Activated CD4-positive, alpha-beta T cell treated with anti-CD3 and anti-CD28 coated beads, Interleukin-2, Interleukin-6, amounts not matched to agents 100 ng/mL and 50 ng/mL, durations not matched to agents 16 hours and 8 hours (primary cell): ENCODE measurements at places on chromosomes 3 and 15.

DNA sequence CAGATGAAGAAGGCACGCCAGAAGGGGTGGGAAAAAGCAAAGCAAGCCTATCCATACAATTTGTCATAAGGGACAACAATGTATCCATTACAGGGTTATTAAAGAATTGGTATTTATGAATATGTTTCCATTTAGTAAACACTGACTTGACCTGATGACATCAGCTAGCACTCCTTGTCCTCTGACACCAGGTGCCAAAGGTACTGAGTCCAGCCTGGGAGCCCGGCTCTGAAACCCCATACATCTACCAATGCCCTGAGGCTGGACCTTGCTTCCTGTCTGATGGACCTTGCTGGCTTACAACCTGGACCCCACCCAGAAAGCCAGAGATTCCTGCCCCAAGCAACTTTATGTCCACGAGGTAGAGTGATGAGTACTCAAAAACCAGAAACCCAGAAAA lies 263.0 kb upstream of the ATP11B start:
- no peak for DNase-seq

DNA sequence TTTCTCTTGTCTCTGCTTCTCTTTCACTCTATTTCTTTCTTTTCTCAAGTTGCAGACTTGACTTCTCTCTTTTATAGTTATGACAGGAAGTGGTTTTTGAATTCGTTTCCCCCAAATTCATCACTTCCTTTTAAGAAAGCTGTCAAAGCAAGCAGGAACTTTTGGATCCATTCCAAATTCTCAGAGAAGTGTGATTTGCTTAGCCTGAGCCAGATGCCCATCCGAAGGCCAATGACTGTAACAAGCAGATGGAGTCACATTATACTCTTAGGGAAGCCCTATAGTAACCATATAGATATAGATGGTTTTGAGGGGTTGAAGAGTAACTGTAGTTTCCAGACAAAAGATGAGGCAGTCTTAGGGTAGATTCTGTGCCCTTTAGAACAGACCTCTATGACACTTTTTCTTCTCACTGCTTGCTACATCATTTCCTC lies 592.0 kb upstream of the KCNMB2 start:
- peak; percentile 3 for DNase-seq

DNA sequence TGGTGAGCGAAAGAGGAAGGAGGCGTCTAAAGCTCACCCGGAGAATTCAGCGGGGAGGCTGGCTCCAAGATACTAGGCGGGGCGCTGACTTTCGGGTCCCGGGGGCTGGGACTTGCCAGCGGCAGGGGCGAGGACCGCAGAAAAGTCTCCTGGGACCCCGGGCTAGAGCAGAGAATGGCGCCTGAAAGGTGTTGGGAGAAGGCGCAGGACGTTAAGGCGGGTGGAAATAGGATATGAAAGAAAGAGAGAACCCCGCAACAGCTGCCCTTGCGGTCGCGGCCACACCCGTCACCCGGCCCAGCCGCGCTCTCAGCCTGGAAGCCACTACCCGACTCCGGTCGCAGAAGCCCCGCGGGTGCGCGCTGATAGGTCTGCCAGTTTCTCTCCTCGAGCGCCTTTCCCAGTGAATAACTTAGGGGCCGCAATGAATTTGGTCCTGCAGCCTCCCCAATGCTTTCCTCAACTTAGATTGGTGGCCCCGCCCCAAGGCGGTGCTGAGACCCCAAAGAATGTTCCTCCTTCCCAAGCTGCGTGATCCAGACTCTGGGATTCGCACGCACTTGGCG lies 604 bp downstream of the LTK start:
- DNase-seq = no peak

DNA sequence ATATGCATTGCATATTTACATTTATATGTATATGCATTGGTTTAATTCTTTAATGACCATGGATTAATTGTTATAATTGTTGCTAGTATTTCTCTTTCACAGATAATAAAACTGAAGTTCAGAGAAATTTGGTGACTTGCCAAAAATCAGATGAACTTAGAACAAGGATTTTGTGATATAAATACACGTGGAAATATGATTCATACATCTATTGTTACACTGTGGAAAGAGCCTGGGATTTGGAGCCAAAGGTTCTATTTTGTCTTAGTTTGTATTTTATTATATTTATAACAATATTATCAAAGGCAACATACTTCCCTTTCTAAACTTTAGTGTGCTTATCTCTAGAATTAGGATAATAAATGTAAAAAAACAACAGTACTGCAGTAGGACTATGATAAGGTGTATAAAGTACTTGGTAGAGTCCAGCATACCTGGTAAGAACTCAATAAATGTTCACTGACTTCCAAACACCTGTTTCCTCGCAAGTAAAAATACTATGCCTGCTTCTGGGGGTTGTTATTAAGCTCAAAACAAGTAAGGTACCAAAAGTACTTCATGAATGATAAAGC lies 342.9 kb downstream of the THSD4 start:
- DNase-seq = no peak

GRCh38 chr3:120059081-120059864 lies 35.0 kb downstream of the GSK3B start:
- DNase-seq = no peak

- no peak for DNase-seq
These were observed 379.4 kb downstream of the KCNH8 start for GRCh38 chr3:19527746-19528145.

DNA sequence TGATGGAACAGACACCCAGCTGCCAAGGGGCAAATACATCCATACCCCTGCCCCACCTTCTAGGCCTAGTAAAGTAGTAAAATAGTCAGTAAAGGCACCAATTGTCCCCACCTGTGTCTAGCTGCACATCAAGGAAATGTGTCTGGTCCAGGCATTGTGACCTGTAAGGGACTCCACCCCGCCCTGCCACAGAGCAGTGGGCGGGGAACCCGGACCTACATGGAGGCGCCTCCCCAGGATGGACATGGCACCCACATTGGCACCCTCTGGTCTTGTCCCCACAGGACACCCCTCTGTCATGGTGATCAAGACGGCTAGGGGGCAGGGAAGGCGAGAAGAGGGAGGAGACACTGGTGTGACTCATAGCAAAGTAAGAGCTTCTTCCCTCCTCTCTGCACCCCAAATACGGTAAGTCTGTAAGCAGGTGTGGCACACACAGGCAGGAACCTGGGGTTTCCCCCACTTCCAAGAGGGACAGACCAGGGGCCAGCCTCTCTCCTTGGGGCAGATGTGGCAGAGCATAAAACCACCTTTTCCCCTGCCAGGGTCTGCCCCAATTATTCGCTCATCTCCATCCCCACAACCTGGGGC lies 13.5 kb upstream of the LINGO1 start:
- no peak for DNase-seq

GRCh38 chr3:67384760-67385397 lies 269.5 kb downstream of the SUCLG2 start:
- peak; percentile 38 for DNase-seq

GRCh38 chr3:77078279-77078678 lies 38.4 kb downstream of the ROBO2 start:
- no peak for DNase-seq

DNA sequence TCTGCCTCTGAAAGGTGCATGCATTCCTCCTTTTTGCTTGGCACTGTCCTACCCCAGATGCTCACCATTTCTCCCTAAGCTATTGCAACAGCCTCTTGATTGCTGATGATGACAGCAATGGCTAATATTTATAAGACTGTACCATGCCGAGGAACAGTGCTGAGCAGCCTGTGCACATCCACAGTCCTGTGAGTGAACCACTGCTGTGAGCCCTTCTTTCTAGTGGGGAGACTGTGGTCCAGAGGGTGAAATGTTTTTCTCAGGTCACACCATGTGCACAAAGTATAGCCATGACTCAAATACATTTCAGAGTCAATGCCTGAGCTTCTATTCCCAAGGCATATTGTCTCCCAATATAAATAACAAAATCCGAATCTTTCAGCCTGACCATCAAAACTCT lies 231.2 kb upstream of the LRTM1 start:
- DNase-seq = no peak

- no peak for DNase-seq
These were observed 31.8 kb downstream of the MYO9A start for GRCh38 chr15:72086010-72086697.

DNA sequence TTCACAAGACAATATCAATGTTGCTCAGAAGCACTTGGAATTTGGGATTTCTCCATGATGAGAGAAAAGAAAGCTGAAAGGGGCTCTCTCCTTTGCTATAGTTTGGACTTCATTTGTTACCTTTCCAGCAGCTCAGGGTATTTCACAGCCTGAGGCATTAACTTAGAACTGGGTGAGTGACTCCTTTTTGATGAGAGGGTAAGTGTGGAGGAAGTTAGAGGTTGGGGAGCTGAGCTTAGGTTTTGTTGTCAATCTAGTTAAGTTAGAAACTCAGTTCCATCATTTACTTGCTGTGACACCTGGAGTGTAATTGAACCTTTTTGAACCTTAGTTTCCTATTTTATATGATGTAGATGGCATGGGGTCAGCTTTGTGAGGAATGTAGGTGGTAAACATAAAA lies 359.1 kb downstream of the PDCD6IP start:
- DNase-seq = no peak

DNA sequence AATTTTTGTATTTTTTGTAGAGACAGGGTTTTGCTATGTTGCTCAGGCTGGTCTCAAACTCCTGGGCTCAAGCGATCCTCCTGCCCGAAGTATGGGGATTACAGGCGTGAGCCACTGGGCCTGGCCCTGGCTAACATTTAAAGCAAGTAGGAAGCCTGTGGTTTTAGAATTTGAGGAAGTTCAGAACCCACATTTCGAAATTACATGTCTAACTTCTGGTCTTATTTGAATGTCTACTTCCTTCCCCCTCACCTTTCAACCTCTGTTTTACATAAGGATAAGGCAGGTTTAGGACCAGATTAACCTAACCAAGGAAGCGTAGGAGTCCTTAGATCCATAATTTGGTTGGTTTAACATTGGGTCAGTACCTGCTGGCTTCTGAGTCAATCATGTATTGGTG lies 120.5 kb upstream of the PROK2 start:
- DNase-seq = no peak

- DNase-seq = no peak
These were observed 79.3 kb downstream of the ATG7 start for GRCh38 chr3:11351451-11351850.
